ENCODE measurements at places on chromosomes 5 and 9. TPM values are rescaled to one million over a fixed set of nuclear protein-coding genes. Genes with fewer than 3 reads are reported as not detected.

DNA sequence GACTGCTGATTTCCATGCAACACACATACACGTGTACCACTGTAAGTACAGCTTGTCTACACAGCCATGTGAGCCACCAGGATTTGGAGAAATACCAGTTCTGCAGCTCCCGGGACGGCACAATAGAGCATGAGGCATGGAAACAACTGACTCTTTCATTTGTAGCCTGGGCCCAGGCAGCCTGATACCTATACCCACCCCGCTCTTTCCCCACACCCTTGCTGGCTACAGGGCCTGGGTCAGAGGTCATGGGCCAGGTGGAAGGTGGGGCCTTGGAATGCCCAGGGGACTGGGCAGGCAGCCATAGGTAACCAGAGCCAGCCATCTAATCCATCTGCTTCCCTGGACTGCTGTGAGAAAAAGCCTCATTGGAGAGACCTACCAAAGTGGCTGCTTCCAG, 39.0 kb upstream of the ZSWIM6 start:
- DNase-seq, result no peak
- peaks cover 3% of the 10 kb centered on the region for H3K36me3 ChIP-seq
- peaks cover 10% of the 10 kb centered on the region for H3K4me1 ChIP-seq
- H3K27ac ChIP-seq, result no peak overlapping the region

DNA sequence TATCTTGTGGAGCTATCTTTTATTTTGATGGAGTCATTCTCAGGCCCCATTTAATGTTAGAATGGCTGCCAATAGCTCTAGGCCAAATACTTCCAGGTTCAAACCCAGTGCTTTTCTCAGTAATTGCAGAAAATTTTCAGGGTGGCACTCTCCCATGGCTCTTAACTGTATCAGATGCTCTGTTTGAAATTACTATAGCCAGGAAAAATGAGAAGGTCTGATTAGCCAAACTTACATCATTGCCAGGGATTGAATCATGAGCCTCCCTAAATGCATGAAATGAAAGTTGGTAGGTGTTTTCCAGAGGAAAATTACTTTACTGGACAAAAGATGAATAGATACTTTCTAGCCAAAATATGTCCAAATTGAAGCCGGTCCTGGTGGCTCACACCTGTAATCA, 404.8 kb downstream of the MAT2B start:
- H3K4me1 ChIP-seq, result peaks cover 13% of the 10 kb centered on the region
- no peaks in the 10 kb centered on the region for H3K27me3 ChIP-seq
- no peak overlapping the region for H3K4me3 ChIP-seq
- no peak overlapping the region for H3K27ac ChIP-seq

- no peak overlapping the region for H3K4me3 ChIP-seq
- no peak for DNase-seq
- H3K36me3 ChIP-seq, result no peaks in the 10 kb centered on the region
These were observed 310.7 kb downstream of the HCN1 start for GRCh38 chr5:45385321-45386058.

GRCh38 chr5:92886751-92887150, 694.3 kb downstream of the NR2F1-AS1 start:
- no peak overlapping the region for H3K4me3 ChIP-seq
- peaks cover 29% of the 10 kb centered on the region for H3K4me1 ChIP-seq
- H3K27ac ChIP-seq, result no peak overlapping the region

Gene ANKRD20A1
- 3.3 TPM for total RNA-seq
